Activated naive CD4-positive, alpha-beta T cell (primary cell): ENCODE measurements at places on chromosomes 13 and 19.

- no peak for DNase-seq
Observed at GRCh38 chr13:99486996-99487395, 14.3 kb upstream of the TM9SF2 start.

GRCh38 chr13:67505376-67505775 is 275.2 kb upstream of the PCDH9 start:
- no peak for DNase-seq

- no peak for DNase-seq
Observed at GRCh38 chr13:37365496-37365895, 233.1 kb downstream of the POSTN start.

GRCh38 chr19:40613690-40614621 is 12.8 kb downstream of the LTBP4 start:
- peak; percentile 85 for DNase-seq

DNA sequence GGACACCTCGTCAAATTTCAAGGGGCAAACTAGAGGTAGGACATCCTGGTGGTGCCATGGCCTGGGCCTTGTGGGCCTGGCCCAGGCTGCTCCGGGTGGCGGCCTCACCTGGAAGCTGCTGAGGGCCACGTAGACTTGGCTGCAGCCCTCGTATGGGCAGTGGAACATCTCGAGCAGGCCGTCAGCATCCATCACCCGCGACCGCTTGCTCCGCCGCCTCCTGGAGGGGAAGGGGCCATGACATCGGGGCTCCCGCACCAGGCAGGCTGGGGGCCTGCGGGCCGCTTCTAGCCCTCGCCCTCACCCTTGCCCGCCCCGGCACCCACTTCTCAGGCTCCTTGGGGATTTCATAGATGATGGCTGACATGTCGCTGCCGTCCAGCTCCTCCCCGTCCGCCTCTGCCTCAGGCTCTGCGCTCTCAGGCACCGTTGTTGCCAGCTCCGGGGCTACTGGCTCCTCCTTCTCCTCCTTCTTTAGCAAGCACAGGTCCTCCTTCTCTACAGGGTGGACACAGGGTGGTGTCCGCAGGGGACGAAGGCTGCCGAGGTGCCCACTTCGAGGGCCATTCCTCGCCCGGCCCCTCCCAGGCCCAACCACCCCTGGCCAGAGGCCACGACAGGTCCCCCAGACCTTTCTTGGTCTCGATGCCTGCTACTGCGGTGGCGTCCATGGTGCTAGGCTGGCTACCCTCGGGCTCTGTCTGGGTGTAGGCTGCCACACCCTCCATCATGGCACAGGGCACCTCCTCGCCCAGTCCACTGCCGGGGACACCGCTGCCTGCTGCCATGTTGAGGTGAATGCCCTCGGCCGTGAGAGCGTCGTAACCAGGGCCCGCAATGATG is 6.0 kb upstream of the ELAVL3 start:
- DNase-seq, result no peak

- no peak for DNase-seq
Observed at GRCh38 chr13:95235974-95236373, 65.3 kb downstream of the ABCC4 start.

- DNase-seq, result no peak
Observed at GRCh38 chr13:50189450-50189849, 174.2 kb downstream of the KCNRG start.

DNA sequence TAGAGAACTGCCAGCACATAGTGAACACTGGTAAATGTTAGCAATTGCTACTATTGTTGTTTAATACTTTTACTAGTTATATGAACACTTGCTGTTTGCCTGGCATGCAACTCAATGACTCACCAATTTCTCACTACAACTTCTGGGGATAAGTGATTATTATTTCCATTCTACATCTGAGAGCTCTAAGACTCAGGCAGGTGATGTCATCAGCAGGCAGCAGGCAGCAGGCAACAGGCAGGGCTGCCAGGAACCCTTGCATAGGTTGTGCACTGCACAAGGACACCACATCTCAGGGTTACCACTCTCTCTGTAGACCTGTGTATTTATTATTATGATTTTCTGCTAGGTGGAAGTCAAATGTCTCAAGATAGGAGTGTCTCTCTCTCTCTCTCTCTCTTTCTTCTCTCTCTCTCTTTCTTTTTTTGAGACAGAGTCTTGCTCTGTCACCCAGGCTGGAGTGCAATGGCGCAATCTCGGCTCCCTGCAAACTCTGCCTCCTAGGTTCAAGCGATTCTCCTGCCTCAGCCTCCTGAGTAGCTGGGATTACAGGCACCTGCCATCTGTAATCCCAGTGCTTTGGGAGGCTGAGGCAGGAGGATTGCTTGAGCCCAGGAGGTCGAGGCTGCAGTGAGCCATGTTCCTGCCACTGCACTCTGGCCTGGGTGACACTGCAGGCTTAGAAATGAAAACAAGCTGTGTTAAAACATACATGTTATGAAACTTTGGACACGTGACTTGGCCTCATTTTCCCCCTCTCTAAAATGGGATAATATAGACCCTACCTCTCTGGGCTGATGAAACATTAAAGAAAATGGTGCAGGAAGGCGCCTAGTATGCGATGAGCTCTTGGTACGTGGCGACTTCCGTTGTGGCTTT is 22.7 kb downstream of the HPN start:
- no peak for DNase-seq

- no peak for DNase-seq
Observed at GRCh38 chr13:57698851-57699250, 67.3 kb downstream of the PCDH17 start.
